ENCODE measurements at places on chromosomes 2 and 18. TPM values are rescaled to one million over a fixed set of nuclear protein-coding genes. Genes with fewer than 3 reads are reported as not detected.

FOXI3 gene
- total RNA-seq, result 0.69 TPM

DNA sequence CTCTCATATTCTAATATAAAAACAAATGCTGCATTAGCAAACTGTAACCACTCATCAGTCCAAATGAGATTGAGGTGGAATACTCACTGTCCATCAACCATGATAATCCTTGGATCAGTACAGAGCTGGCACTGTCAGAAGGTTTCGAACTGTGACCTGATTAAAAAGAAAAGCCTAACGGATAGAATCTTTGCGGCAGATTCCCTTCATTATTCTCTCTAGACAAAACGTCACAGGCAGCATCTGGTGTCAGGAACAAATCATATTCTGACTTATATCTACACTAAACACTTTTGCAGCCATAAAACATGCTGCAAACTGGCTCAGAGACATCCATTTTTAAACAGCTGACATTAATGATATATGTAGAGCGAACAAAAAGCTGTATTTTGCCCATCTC is 677.7 kb upstream of the NXPH2 start:
- DNase-seq, result no peak

GRCh38 chr2:241867776-241868420 is 1.6 kb upstream of the RTP5 start:
- DNase-seq, result no peak

NPHP1 gene
- 5.7 TPM for total RNA-seq

DNA sequence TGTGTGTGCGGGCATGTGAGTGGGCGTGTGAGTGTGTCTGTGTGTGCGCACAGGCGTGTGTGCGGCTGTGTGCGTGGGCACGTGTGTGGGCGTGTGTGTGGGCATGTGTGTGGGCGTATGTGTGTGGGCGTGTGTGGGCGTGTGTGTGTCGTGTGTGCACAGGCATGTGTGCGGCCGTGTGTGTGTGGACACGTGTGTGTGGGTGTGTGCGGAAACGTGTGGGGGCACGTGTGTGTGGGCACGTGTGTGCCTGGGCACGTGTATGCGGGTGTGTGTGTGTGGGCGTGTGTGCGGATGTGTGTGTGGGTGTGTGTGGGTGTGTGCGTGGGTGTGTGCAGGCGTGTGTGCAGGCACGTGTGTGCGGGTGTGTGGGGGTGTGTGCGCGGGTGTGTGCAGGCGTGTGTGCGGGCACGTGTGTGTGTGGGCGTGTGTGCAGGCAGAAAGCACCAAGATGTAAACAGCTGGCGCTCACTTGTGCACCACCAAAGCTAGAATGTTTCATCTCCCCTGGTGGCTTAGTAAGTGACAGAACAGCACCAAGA is 31.2 kb upstream of the ALKAL2 start:
- no peak for DNase-seq

UCN gene
- total RNA-seq, result 1.5 TPM

KDSR gene
- total RNA-seq, result 23.9 TPM

DNA sequence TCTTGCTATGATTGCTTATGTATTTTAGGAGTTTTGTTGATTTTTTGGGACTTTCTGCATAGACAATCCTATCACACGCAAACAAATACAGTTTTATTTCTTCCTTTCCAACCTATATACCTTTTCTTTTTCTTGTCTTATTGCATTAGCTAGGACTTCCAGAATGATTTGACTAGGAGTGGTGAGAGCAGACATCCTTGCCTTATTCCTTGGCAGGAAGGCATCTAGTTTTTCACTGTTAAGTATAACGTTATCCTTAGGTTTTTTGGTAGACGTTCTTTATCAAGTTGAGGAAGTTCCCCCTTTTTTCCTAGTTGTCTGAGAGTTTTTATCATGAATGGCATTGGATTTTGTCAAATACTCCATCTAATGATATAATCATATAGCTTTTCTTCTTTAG is 25.8 kb downstream of the EHBP1 start:
- DNase-seq, result no peak

ACTG2 gene
- total RNA-seq, result 8.3 TPM

GRCh38 chr2:26448651-26449050 is 29.3 kb downstream of the OTOF start:
- no peak for DNase-seq

GRCh38 chr2:17643031-17643615 is 102.6 kb downstream of the VSNL1 start:
- no peak for DNase-seq

REEP1 gene
- total RNA-seq, result 0.62 TPM

GRCh38 chr18:68256418-68257067 is 458.4 kb downstream of the TMX3 start:
- no peak for DNase-seq

PLEKHH2 gene
- 1.6 TPM for total RNA-seq

ARHGEF4 gene
- total RNA-seq, result 10.3 TPM

SPRED2 gene
- total RNA-seq, result 17.6 TPM

- DNase-seq, result no peak
These were observed 120.6 kb downstream of the PIGN start for GRCh38 chr18:62066102-62066818.

DNA sequence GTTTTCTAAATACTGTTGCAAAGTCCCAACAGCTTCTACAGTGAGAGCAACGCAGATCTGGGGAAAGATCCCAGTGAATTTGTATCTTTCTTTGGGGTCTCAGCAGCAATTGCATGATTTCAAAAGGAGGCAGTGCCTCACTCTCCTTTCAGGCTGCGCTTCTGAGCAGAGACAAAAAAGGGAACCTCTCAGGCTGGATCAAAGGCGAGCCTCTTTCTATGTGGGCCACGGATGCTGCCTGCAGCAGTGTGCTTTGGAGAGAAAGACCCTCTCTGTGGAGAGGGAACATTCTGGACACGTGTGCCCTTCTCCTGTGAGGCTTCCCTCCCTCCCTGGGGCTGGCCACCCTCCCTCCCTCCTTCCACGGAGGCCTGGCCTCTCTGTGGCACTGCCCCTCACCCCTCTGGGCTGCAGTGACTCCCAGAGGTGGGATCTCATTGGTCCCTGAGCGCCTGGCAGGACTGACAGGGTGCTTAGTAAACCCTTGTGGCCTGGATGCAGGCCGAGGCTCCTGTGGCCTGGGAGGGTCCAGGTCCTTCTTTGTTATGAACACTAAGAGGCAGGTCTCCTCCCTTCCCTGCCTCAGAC is 21.6 kb upstream of the PDIA6 start:
- no peak for DNase-seq

DNA sequence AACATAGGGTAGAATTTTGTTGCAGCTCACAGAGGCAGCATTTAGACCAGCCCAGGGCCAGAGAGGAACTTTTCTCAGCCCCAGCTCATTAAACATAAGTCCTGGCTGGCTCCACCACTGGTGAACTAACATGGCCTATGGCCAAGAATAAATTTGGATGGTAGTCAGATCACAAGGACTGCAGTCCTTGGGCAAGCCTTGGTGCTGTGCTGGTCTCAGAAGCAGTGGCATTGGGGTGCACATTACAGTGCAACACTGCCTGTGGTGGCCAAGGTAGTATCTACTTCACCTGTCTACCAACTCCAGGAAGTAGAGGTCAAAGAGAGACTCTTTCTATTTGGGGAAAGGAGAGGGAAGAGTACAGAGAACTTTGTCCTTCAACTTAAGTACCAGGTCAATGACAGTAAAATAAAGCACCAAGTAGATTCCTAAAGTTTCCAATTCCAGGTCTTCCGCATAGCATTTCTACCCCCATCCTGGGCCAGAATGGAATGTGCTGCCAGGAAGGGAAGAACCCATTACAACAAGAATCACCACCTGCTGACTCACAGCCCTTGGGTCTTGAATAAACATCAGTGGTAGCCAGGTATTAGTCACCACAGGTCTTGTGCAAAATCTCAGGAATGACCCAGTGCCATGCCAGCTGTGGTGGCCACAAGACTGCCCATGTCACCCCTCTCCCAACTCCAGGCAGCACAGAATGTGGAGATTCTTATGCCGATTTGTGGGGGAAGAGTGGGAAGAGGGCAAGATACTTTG is 155.4 kb upstream of the FSIP2 start:
- no peak for DNase-seq

DNA sequence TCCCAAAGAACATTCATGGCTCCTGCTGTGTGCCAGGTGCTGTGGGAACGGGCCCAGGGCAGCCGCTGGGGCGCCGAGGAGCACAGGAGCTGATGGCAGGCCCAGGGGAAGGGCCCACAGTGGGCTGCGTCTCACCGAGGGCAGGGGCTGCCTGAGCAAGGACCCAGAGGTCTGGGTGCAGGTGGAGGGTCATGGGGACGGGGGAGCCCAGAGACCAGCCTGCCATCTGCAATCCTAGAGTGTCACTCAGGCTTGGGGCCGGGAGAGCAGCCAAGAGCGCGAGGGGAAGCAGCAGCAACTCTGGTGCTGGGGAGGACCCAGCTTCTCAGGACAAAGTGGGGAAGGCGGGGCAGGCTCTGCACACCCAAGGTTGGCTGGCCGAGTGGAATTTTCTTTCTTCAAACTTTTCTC is 207.4 kb downstream of the HDAC4 start:
- DNase-seq, result no peak

GRCh38 chr18:8478166-8478967 is 130.9 kb upstream of the RAB12 start:
- peak; percentile 88 for DNase-seq

DNA sequence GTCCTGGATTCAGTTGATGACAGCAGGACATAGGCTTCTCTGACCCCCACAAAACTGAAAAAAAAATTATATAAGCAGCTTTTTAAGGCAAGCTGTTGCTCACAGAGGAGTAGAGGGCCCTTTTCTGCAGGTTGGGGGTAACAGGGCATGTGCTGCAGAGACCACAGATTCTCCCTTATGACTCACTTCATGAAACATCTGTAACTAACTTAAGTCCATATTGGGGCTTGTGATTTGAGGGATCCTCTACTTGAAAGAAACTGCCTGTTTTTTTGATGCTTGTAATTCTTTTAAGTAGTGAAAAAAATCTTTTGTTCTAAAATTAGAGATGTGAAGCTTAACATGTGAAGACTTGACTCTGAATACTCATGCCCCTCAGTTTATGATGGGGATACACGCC is 33.4 kb downstream of the XRCC5 start:
- DNase-seq, result no peak

DNA sequence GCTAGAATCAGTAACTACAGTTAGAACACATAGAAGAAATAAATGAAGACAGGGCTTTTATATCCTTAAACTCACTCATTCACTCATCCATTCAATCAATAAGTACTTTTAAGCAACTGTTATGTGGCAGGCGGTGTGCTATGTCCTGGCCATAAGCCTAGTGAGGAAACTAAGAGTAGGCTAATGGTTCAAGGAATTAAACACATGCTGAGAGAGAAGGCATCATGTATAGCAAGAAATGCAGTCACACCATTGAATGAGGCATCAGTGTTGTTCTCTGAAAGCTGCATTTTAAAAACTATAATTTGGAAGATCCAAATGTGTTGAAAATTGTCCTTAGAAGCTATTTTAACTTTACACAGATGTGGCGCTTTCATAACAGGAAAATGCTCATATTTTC is 86.5 kb upstream of the DTNA start:
- DNase-seq, result no peak

MFSD6 gene
- total RNA-seq, result 2.4 TPM

DAW1 gene
- 1.6 TPM for total RNA-seq

KIF1A gene
- 52.2 TPM for total RNA-seq

DNA sequence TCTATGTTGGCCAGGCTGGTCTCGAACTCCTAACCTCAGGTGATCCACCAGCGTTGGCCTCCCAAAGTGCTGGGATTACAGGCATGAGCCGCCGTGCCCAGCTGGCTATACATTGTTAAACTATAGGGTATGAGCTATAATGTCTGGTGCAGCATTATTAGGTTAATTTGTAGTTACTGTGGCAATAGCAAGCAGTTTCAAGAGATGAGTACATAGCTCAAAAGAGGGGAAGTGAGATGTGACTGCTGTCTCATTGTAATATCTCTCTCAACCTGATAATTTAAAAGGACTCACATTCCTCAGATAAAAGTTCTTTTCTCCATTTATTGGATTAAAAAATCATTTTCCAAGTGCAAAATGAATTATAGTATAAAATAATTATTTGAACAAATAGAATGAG is 116.4 kb downstream of the INO80D start:
- DNase-seq, result no peak

DNA sequence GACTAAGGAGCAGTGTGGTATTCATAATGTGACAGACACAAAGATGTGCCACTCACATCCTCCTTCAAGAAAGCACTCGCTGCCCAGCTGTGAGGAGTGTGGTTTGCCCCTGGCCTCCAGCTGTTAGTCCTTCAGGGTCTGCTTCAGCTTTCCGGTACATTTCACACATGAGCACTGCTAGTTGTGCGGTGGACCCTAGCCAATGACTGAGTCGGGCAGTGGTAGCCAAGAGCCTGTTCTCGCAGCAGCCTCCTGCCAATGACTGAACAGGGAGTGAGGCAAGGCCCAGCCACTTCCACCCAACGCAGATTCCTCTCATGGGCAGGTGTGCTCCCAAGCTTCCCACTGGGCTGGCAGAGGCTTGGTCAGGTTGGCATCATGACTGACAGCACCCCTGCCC is 254.3 kb downstream of the RBM43 start:
- DNase-seq, result no peak

GRCh38 chr2:219522111-219523030 is 8.1 kb downstream of the ASIC4 start:
- peak; percentile 49 for DNase-seq

DNA sequence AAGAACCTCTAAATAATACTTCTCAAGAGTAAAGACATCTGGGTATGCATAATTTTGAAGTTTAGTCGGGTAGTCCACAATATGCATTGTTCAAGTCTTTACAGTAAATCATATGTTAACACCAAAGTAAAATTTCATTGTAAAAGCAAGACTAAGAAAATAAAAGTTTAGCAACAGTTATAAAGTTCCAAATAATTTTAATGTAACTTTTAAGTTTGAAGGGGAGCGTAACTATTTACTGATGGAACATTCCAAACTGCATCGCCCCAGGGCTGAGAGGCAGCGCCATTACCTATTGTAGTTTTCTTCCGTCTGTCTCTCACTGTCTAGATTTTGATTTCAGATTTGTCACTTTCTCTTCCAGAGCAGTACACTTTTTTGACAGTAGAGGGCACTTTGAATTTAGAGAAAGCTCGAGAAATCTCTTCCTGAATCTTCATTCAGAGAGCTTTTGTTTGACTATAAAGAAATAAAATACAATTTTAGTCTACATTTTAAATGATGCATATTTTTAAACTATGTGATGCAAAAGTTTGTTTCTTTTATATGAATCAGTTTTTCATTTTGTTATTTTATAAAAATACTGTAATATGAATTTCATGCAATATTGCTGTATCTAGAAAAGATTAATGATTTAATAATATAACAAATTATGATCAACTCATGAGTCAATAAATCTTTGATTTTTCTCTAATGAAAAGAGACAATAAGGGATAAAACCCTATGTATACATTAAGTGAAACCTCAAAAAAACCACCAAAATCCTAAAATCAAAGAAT is 389.8 kb downstream of the FIGN start:
- peak; percentile 46 for DNase-seq

DCAF17 gene
- 16.2 TPM for total RNA-seq

GRCh38 chr18:63979409-63979920 is 9.6 kb downstream of the SERPINB8 start:
- DNase-seq, result peak; percentile 49

GRCh38 chr2:36478332-36478738 is 119.6 kb downstream of the FEZ2 start:
- no peak for DNase-seq
